ENCODE measurements at places on chromosomes 2 and 18.

- no peak overlapping the region for H3K27ac ChIP-seq
- peaks cover 16% of the 10 kb centered on the region for H3K4me1 ChIP-seq
- peaks cover 15% of the 10 kb centered on the region for H3K27me3 ChIP-seq
- no peaks in the 10 kb centered on the region for H3K36me3 ChIP-seq
Measured at GRCh38 chr2:54810246-54810645, 86.8 kb downstream of the EML6 start.

GRCh38 chr2:219081701-219082331 lies 21.1 kb upstream of the IHH start:
- H3K27ac ChIP-seq = no peak overlapping the region
- DNase-seq = no peak

- no peak for DNase-seq
- no peaks in the 10 kb centered on the region for H3K27me3 ChIP-seq
- no peak overlapping the region for H3K4me3 ChIP-seq
- H3K4me1 ChIP-seq = no peaks in the 10 kb centered on the region
- H3K36me3 ChIP-seq = no peaks in the 10 kb centered on the region
Measured at GRCh38 chr18:62138461-62139235, 48.2 kb downstream of the PIGN start.

- no peak for DNase-seq
- H3K4me3 ChIP-seq = no peak overlapping the region
- peaks cover 52% of the 10 kb centered on the region for H3K4me1 ChIP-seq
- H3K36me3 ChIP-seq = no peaks in the 10 kb centered on the region
Measured at GRCh38 chr2:191618786-191619185, 59.1 kb upstream of the NABP1 start.

- no peak for DNase-seq
- no peak overlapping the region for H3K27ac ChIP-seq
- H3K36me3 ChIP-seq = no peaks in the 10 kb centered on the region
- peaks cover 4% of the 10 kb centered on the region for H3K27me3 ChIP-seq
- no peak overlapping the region for H3K4me3 ChIP-seq
Measured at GRCh38 chr18:44958455-44958854, 277.8 kb downstream of the SETBP1 start.

GRCh38 chr2:145592361-145592760 lies 1072.4 kb upstream of the ZEB2 start:
- H3K4me3 ChIP-seq = no peak overlapping the region
- peaks cover 67% of the 10 kb centered on the region for H3K4me1 ChIP-seq
- H3K27me3 ChIP-seq = no peaks in the 10 kb centered on the region
- H3K36me3 ChIP-seq = no peaks in the 10 kb centered on the region
- no peak for DNase-seq

DNA sequence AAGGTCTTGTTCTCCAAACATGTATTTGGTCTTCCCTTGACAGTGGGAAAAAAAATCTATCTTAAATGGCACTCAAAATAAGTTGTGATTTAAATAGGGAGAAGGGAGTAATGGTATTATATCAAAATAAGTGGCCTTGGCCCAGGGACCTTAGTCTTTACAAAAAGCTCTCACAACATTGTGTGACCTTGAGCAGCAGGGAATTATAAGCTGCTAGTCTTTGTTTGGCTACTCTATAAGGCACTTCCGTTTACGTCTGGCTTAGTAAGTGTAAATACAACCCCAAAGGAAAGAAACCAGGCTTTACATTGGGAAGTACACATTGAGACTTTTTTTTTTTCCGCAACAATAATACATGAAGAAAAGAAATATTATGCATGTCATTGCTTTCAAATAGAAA lies 734.0 kb upstream of the LINC00305 start:
- H3K36me3 ChIP-seq = no peaks in the 10 kb centered on the region
- DNase-seq = no peak
- H3K4me3 ChIP-seq = no peak overlapping the region
- H3K4me1 ChIP-seq = no peaks in the 10 kb centered on the region

DNA sequence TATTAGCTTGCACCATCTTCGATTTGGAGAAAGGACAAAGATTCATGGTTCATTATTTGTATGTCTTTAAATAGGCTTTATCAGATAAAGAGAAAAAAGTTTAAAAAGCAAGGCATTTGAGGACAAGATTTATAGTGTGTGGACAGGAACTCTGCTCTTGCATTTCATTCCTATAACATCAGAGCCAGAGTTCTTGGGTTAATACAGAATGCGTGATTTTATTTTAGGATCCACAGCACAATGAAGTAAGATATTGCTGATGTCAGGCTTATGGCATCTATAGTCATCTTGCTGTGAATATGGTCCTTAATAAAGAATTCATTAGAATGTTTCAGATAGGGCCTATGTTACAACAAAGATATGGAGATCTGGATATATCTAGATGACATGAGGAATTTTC lies 19.7 kb downstream of the RASGRP3 start:
- peaks cover 52% of the 10 kb centered on the region for H3K4me1 ChIP-seq
- H3K36me3 ChIP-seq = peaks cover 4% of the 10 kb centered on the region
- H3K27me3 ChIP-seq = peaks cover 4% of the 10 kb centered on the region
- H3K27ac ChIP-seq = peak overlapping the region; percentile 76
- peak overlapping the region; percentile 57 for H3K4me3 ChIP-seq

GRCh38 chr2:222427646-222428301 lies 3.4 kb downstream of the SGPP2 start:
- no peaks in the 10 kb centered on the region for H3K36me3 ChIP-seq
- H3K27ac ChIP-seq = no peak overlapping the region
- no peak overlapping the region for H3K4me3 ChIP-seq
- no peaks in the 10 kb centered on the region for H3K4me1 ChIP-seq

- no peak overlapping the region for H3K4me3 ChIP-seq
- H3K27me3 ChIP-seq = no peaks in the 10 kb centered on the region
- DNase-seq = no peak
- no peaks in the 10 kb centered on the region for H3K4me1 ChIP-seq
Measured at GRCh38 chr18:13309748-13310670, 91.4 kb downstream of the LDLRAD4 start.

- H3K4me3 ChIP-seq = peak overlapping the region; percentile 22
- peaks cover 6% of the 10 kb centered on the region for H3K36me3 ChIP-seq
- H3K27ac ChIP-seq = peak overlapping the region; percentile 62
- peak; percentile 75 for DNase-seq
- no peaks in the 10 kb centered on the region for H3K27me3 ChIP-seq
Measured at GRCh38 chr18:27843783-27844777, 332.9 kb downstream of the CDH2 start.

- H3K36me3 ChIP-seq = 0 out of 2 replicates have a peak, but pooled peaks cover 3% of the 10 kb centered on the region
- peak overlapping the region; percentile 35 for H3K4me3 ChIP-seq
- H3K4me1 ChIP-seq = peaks cover 74% of the 10 kb centered on the region
- peak overlapping the region; percentile 87 for H3K27ac ChIP-seq
- no peaks in the 10 kb centered on the region for H3K27me3 ChIP-seq
Measured at GRCh38 chr18:63882333-63883141, 5.0 kb upstream of the SERPINB2 start.

DNA sequence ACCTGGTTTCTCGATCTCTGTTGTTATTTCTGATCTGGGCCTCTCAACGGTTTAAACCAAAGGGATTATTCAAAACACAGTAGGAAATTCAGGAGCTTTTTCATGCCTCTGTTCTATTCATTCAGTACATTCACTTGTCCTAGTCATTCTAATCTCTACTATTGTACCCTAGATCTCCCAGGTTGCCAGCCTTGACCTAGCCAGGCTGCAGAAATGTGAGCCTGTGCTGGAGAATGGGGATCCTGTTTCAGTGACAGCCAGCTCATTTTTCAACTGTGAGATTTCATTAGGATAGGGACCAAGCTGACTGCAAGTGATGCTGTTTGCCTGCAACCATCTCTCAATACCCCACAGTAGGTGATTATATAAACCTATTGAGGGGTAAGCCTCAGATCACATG lies 186.2 kb downstream of the CMPK2 start:
- no peak overlapping the region for H3K27ac ChIP-seq
- no peak for DNase-seq
- H3K4me1 ChIP-seq = no peaks in the 10 kb centered on the region
- H3K36me3 ChIP-seq = no peaks in the 10 kb centered on the region

DNA sequence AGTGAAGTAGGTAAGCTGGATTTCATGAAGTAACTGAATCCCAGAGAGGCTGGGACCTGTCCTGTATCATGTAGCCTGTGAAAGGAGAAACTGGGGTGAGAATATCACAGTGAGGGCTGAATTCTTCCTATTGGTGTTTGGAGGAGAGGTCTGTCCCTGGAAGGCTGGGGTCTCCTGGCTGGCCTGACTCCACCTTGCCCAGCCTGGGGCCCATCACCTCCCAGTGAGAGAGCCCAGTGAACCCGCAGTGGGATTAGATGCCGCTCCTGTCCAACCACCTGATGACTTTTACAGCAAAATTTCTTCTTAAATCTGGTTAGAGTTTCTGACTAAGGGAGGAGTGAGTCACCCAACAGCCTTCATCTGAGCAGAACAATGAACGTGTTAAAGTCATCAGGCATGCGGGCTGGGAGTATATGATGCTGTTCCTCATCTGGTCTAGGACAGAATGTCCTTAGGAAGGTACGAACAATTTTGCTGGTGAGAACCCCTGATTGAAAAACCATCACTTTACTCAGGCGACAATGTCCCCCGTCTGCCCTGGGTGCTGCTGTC lies 152.9 kb downstream of the LPIN1 start:
- H3K4me3 ChIP-seq = no peak overlapping the region
- H3K36me3 ChIP-seq = no peaks in the 10 kb centered on the region

DNA sequence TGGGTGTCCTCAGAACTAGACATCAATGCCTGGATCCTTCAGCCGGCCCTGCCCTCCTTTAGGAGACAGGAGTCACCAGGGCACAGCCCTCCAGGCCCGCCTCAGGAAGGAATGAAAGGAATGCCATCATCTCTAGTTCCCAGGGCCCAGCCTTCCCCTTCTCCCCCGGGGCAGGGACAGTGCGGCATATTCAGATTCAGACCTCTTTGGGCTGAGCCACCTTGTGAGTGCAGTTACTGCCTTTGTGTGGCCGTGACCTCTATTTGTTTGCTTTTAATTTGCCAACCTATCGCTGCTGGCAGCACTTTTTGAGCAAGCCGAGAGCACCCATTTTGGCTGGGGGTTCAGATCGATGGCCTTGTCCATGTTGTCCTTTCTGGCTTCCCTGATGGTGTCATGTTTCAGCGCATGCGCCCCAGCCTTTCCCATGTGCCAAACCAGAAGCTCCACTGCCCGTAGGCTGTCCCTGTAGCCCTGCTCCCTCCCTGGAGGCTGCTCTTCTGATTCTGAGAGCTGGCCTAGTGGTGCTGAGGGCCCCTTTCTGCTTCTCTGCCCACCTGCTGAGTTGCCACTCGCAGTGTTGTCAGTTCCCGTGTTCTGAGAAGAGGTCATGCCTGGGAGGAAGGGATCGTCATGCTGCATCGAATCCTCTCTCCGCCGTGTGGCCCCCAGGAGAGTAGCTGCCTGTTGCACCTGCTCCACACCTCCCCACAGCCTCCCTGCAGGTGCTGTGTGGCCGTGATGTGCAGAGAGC lies 10.9 kb downstream of the ANKRD23 start:
- H3K27me3 ChIP-seq = no peaks in the 10 kb centered on the region
- H3K27ac ChIP-seq = peak overlapping the region; percentile 87
- peaks cover 16% of the 10 kb centered on the region for H3K4me1 ChIP-seq
- H3K36me3 ChIP-seq = peaks cover 12% of the 10 kb centered on the region

DNA sequence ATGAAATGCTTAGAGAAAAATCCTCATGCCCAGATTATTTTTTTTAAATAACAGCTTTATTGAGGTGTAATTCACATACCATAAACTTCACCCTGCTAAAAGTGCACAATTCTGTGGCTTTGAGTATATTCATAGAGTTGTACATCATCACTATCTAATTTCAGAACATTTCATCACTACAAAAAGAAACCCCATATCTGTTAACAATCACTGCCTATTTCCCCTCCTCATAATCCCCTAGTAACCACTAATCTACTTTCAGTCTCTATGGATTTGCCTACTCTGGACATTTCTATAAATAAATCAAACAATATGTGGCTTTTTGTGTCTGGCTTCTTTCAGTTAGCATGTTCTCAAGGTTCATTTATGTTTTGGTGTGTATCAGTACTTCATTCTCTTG lies 51.4 kb downstream of the OSBPL1A start:
- H3K36me3 ChIP-seq = no peaks in the 10 kb centered on the region
- no peak overlapping the region for H3K4me3 ChIP-seq
- H3K4me1 ChIP-seq = peaks cover 11% of the 10 kb centered on the region
- no peak overlapping the region for H3K27ac ChIP-seq
- DNase-seq = no peak

DNA sequence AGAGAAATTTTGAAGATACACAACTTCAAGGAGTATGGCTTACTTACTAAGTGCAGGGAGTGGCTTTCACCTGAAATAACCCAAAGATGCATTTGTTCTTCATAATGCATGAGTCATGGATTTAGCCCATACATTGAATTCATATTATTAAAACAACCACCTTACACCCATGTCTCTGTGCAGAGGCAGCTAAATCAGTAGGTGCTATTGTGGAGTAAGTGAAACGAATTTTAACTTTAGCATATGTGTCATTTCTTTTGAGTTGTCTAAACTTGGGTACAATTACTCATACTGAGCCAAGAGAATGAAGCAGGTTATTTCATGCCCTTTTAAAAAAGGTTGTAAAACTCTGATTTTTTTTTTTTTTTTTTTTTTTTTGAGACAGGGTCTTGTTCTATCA lies 11.0 kb upstream of the ANKRD29 start:
- DNase-seq = no peak
- H3K36me3 ChIP-seq = no peaks in the 10 kb centered on the region
- H3K27me3 ChIP-seq = peaks cover 36% of the 10 kb centered on the region
- H3K4me1 ChIP-seq = no peaks in the 10 kb centered on the region

- H3K4me3 ChIP-seq = peak overlapping the region; percentile 43
- H3K27me3 ChIP-seq = no peaks in the 10 kb centered on the region
- peak; percentile 25 for DNase-seq
- peak overlapping the region; percentile 80 for H3K27ac ChIP-seq
- H3K36me3 ChIP-seq = no peaks in the 10 kb centered on the region
- peaks cover 53% of the 10 kb centered on the region for H3K4me1 ChIP-seq
Measured at GRCh38 chr2:9548506-9548905, 7.1 kb downstream of the ADAM17 start.

GRCh38 chr2:166972418-166972817 lies 84.1 kb downstream of the XIRP2 start:
- no peak for DNase-seq
- H3K27me3 ChIP-seq = no peaks in the 10 kb centered on the region
- H3K36me3 ChIP-seq = no peaks in the 10 kb centered on the region
- H3K4me1 ChIP-seq = no peaks in the 10 kb centered on the region
- H3K27ac ChIP-seq = no peak overlapping the region

DNA sequence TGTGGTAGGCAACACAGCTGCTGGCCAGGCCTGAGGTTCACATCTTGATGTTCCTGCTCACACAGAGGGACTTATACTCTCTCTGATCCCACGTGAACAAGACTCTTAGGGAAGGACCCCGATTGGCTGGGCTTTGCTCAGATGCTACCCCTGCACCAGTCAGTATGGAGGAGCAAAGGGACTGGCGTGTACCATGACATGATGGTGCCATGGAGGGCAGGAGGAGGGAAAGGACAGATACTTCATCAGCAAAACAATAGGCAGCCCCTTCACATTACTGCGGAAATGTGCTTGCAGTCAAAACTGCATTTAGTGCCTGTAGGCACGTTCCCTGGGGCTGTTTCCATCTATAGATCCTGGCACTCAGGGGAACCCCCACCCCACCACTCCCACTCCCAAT lies 42.7 kb downstream of the ZFP36L2 start:
- no peak for DNase-seq
- H3K27ac ChIP-seq = peak overlapping the region; percentile 14
- H3K27me3 ChIP-seq = no peaks in the 10 kb centered on the region
- H3K4me1 ChIP-seq = peaks cover 28% of the 10 kb centered on the region
- H3K36me3 ChIP-seq = no peaks in the 10 kb centered on the region
- H3K4me3 ChIP-seq = no peak overlapping the region

GRCh38 chr18:3129053-3129864 lies 90.5 kb downstream of the MYOM1 start:
- no peak overlapping the region for H3K27ac ChIP-seq
- peaks cover 8% of the 10 kb centered on the region for H3K4me1 ChIP-seq
- peaks cover 7% of the 10 kb centered on the region for H3K27me3 ChIP-seq
- peak; percentile 60 for DNase-seq
